ENCODE measurements at places on chromosomes 5 and 9.

GRCh38 chr9:102101723-102102122 lies 363.3 kb upstream of the GRIN3A start:
- DNase-seq = no peak

GRCh38 chr9:38259519-38260218 lies 132.8 kb upstream of the ALDH1B1 start:
- no peak for DNase-seq

DNA sequence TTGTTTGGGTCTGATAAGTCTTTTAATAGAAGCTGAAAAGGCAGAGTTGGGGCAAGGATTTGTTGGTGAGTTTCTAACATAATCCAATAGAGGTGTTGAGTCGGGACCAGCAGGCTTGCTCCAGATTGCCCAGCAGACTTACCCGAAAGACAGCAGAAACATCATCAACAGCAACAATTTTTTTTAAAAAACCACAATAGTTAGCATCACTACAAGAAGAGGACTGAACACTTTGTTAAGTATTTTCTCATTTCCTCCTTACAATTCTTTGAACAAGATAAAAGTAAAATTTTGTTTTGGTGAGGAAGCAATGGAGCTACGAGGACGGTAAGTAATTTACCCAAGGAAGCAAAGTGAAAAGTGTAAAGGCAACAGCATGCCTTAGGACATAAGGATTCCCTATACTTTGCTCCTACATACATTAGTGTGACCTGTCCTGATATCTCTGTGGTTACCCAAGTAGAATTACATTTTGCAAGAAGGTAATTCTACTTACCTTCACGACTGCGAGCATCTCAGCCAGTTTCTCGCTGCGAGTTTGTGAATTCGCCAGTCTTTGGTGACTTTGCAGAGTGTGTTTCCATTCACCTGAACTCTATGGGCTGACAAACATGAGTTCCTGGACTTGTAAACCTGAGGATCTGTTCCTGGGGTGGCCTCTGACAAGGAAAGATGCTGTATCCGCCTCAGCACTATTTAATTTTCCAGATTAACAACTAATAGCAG lies 13.2 kb downstream of the ITK start:
- no peak for DNase-seq

DNA sequence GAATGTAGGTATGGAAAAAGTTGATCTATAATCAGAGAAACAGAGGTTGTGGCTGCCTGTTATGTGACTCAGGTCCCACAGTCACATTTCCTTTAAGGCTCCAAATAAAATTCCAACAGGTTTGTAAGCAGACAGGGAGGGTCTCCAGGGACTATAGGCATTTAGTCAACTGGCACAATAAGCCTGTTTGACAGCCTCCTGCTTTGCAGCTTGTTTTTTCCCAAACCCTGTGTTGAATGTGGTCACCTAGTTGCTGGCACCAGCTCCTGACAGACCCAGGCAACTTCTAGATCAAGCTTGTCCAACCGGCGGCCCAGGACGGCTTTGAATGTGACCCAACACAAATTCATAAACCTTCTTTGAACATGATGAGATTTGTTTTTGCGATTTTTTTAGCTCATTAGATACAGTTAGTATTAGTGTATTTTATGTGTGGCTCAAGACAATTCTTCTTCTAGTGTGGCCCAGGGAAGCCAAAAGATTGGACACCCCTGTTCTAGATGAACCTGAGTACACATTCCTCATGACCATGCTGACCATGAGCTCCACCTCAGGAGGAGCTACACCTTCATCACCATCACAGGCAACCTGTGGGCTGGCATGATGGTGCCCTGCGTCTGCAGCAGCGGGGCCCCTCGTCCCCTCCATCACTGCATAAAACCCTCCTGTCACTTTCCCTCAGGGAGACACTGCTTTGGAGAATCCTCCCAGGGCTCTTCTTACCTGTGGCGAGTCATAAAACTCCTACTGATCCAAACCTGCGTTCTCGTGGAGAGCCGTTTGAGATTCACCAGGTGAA lies 15.7 kb upstream of the GRHPR start:
- DNase-seq = no peak

DNA sequence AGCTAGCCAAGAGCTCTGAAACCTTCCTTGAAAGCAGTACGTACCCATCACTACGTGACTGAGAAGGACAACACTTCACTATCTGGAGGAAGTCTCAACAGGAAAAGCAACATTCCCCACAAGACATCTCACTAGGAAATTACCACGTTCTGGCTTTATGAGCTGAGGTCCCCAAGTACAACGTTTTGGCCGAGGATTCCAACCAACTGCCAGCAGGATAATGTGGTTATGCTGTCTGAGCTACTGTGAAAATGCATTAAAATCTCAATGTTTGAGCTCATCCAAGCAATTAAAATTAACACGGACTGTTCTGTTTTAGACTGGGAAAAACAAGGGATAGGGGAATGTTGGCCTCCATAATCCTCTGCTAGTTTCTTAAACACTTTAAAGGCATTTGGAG lies 16.4 kb downstream of the MED27 start:
- DNase-seq = no peak

DNA sequence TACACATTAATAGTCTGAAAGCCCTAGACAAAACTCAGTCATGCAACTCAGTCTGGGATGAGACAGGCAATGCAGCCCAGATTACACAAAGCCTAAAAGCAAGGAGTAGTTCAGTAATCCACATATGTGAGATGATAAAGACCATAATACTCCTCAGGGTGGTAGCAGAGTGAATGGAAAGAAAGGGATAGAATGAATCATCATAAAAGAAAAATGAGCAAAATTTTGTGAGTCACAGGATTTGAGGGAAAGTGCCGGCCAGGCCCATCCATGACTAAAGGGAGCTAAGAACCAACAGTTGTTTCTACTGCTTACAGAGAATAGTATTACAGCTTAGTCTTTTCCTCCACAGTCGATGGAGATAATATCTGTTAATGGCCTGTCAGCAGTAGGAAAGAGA lies 90.0 kb upstream of the POU5F2 start:
- no peak for DNase-seq

- DNase-seq = no peak
Measured at GRCh38 chr5:122154910-122155309, 25.6 kb downstream of the ZNF474 start.

GRCh38 chr9:124662561-124662960 lies 108.5 kb downstream of the NR6A1 start:
- no peak for DNase-seq

- no peak for DNase-seq
Measured at GRCh38 chr5:132239776-132240175, 12.1 kb upstream of the P4HA2 start.

- no peak for DNase-seq
Measured at GRCh38 chr9:13033959-13034693, 245.4 kb downstream of the MPDZ start.

DNA sequence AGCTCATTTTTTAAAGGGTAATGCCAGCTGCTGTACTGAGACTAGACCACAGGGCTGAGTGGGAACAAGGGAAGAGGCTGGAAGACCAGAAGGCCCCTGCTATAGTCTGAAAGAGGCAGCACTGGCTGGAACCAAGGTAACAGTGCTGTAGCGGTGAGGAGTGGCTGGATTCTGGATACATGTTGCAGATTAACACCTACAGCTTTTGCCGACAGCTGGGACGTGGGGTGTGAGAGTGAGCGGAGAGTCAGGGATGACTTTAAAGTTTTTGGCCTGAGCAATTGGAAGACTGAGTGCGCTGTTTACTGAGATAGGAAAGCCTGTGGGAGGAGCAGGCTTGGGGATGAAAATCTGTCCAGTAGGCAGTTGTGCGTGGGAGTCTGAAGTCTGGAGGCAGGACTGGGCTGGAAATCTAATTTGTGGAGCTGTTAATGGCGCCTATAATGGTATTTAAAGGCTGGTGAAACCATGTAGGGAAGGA lies 26.5 kb downstream of the AQP7 start:
- DNase-seq = no peak

GRCh38 chr5:26856238-26856637 lies 182.1 kb downstream of the CDH9 start:
- DNase-seq = no peak

- DNase-seq = no peak
Measured at GRCh38 chr5:6080930-6081726, 297.2 kb downstream of the MED10 start.

DNA sequence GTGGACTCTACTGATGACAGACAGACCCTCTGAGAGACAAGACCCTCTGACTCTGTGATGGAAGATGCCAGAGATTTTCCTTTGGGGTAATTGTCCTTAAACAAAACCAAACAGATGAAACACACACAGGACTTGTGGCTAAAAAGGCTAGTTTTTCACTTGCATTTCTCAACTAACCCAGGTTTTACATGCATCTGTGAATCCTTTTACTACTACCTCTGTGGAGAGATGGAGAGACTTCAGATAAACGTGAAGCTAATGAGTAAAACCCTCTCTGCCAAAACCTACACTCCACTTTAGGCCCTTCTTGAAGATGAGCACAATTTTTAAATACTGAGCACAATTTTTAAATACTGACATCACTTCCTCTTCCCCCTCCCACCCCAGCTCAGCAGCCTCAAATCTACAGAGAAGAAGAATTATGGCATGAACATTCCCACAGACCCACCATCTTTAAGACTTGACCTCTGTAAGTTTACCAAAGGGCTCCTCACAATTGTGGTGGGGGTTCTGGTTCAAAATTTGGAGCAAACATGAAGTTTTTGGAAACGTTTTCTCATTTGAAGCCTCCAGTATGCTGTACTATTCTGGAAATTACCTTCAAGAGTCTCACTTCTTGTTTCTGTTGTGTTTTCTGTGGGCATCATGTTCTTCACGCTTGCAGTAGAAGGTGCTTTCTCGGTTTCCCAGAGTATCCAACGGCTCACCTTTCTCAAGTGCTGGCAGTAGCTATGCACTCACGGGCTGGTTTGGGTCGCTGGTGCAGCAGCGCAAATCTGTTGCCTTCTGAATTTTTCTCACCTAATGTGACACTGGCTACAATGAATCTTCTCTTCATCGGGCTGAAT lies 42.7 kb downstream of the ACER2 start:
- no peak for DNase-seq

GRCh38 chr5:32889078-32889477 lies 178.0 kb downstream of the NPR3 start:
- no peak for DNase-seq

DNA sequence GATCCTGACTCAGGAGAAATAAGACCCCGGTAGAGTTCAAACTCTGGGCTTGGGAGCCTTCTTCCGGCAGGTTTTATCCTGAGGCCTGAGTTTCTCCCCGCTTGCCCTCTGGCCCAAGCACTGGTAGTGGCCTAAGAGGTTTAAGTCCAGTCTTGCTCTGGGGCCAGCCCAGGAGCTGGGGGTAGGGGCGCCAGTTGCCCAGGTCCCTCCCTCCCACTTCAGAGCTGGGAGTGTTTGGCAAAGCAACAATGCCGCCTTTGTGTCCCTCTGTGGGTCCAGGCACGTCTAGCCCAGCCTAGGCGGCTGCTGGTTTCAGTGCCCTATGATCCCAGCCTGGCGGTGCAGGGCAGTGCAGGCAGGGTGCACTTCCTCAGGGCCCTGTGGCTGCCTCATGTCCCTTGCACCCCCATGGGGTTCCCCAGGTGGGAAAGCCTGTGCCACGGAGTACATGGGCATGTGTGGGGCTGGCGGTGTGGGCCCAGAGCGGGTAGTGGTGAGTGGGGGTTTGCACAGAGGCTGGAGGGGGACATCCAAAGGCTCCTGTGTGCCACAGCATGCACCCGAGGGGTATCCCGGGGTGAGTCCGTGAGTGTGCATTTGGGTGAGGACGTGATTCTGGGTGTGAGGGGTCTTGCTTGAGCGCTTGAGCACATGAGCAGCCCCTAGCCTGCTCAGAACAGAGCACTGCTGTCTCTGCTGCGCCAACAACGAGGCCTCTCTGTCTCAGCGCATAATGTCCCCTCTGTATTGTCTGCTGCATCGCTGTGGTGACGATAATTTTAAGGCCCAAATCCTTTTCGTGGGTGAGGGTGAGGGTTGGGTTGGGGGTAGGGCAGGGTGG lies 61.7 kb upstream of the PSD2 start:
- no peak for DNase-seq
